ENCODE measurements at places on chromosomes 3 and 15.

- DNase-seq: no peak
Measured at GRCh38 chr15:71072423-71072822, 42.8 kb upstream of the THSD4 start.

- DNase-seq: no peak
Measured at GRCh38 chr3:126964950-126965349, 18.0 kb upstream of the PLXNA1 start.

- DNase-seq: no peak
Measured at GRCh38 chr15:60614028-60614427, 135.1 kb upstream of the ICE2 start.

- no peak for DNase-seq
Measured at GRCh38 chr15:67180035-67180434, 74.4 kb downstream of the AAGAB start.

GRCh38 chr15:62840526-62841268, 201.8 kb upstream of the TPM1 start:
- DNase-seq: no peak

- no peak for DNase-seq
Measured at GRCh38 chr3:194075802-194076460, 60.0 kb upstream of the HES1 start.

- DNase-seq: no peak
Measured at GRCh38 chr15:45417303-45417950, 39.1 kb upstream of the GATM start.

DNA sequence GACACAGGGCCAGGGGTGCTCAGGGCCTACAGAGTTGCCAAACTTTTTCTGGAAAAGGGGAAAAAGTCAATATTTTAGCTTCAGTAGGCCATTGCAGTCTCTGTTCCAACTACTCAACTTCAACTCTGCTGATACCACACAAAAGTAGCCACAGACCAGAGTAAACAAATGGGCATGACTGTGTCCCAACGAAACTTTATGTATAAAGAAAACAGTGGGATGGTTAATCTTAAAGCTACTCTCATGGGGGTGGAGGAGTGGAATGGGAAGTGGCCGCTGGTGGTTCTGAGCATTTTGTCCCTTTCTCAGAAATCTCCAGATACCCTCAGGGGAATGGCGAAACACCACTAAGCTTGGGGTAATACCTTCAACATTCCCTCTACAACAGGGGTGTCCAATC, 69.9 kb downstream of the OSBPL10 start:
- DNase-seq: no peak

- no peak for DNase-seq
Measured at GRCh38 chr15:42069496-42070278, 24.7 kb downstream of the PLA2G4D start.

DNA sequence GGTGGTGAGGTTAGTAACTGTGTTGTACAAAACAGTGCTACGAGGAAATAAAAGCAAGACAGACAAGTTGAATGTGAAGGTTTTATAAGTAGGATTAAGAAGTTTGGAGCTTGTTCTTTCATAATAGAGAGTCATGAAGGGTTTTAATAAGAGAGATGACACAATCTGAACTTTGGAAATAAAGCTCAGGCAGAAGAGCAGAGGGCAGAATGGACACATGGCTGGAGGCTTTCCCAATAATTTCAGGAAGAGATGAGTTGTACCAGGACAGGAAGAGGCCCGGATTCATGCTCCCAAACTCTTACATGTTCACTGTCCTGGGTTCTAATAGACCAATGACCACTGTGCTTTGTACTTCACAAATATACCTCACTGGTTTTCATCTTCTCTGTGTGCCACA, 194.8 kb downstream of the SLC9A9 start:
- no peak for DNase-seq

DNA sequence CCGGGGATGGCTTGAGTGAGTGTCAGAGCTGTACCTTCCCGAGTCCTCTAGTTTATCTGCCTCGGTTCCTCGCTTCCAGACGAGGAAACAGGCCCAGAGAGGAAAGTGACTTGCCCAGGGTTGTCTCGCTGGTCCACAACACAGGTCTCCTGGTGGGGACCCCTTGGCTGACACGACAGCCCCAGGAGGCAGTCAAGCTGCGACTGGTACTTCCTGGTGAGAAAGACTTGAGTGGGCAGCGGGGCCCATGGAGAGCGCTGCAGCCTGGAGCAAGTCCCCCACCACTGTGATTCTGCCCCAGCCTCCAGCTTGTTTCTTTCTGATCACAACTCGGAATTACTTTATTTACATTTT, 600 bp upstream of the CHRNA5 start:
- DNase-seq: no peak
